ENCODE measurements at places on chromosomes 6 and 20. TPM values are rescaled to one million over a fixed set of nuclear protein-coding genes. Genes with fewer than 3 reads are reported as not detected.
A peak's percentile ranks its signal among the peaks of the same experiment; 100 is the strongest.

The SCRT2 gene
- total RNA-seq: 1.6 TPM

- no peak for DNase-seq
Observed at GRCh38 chr6:31663126-31663960, 1.5 kb downstream of the GPANK1 start.

GRCh38 chr20:25750765-25751696 is 54.4 kb upstream of the ZNF337 start:
- no peak for DNase-seq

DNA sequence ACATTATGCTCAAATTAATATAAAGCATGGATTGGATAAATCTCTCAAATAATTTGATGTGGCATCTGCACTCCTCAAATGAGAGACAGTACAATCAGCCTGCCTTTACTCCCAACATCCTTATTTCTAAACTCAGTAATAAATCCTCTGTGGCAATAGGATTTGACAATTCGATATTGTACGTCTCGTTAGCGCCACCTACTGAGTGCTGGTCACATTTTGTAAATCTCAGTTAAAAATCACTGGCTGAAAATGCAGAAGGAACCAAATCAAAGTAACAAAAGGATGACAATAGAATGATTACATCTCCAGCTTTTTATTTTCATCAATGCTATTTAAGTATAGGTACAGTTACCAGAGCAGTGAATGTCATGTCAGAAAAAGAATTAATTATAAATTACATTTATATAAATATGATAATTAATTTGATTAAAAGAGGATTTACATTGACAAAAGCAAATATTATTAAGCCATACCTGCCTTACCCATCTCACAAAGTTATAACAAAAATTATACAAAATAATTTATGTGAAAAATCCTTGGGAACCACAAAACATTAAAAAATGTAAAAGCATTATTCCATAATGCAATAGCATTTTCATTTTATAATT is 20.2 kb upstream of the GJE1 start:
- DNase-seq: peak; percentile 1

DNA sequence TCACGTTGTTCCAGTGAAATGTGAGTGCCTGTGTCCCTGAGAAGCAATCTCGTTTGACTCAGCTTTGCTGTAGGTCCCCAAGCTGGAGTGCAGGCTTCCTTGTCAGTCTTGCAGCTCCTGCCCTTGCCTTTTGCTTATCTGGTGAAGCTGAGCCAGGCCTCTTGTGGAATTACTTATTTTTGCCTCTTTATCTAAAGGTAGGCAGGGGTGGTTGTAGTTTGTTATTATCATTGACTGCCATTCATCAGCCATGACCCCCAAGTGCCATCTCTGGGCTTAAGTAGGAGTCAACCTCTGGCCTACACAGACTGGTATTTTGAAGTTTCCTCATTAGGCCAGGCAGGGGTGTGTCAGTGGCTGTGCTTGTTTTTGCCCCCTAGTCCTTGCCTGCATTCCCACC is 2.1 kb downstream of the TMEM14B start:
- no peak for DNase-seq

DNA sequence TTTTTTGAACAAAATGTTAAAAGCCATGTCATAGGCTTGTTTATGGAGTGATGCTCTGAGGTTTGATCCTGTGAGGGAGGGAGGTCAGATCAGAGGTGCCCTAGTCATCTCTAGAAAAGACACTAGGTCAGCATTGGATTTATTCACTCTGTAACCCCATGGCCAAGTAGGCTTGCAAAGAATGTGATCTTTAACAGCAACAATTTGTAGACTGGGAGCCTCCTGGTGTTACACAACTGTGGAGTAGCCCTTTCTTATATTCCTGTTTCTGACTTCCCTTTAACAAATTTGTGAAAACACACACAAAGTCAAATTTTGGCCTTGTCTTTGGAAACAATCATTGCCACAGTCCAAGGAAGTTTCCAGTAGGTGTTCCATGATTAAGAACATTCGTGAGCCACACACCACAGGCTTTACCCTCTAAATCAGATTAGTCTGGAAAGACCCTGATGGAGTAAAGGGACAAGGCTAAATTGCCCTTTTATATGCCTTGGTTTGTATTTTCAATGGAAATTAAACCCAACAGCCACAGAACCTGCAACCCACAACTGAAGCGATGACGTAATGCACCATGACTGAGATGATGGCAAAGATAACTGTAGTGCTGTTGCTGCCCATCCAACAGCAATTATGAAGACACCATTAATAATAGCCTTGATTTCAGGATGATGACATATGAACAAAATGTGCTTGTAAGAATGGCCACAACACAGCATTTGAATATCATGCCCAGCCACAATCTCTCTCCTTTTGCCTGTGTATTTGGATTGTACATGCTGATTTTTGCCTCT is 22.1 kb downstream of the SCP2D1 start:
- DNase-seq: no peak

GRCh38 chr6:32664354-32664753 is 2.1 kb downstream of the HLA-DQB1 start:
- DNase-seq: no peak

Measured in frontal cortex (tissue), 4 donors.